CD8-positive, alpha-beta memory T cell (primary cell): ENCODE measurements at places on chromosomes 2 and 18. TPM values are rescaled to one million over a fixed set of nuclear protein-coding genes. Genes with fewer than 3 reads are reported as not detected.

GRCh38 chr18:41681138-41681880 is 273.7 kb upstream of the PIK3C3 start:
- DNase-seq: no peak

- no peak for DNase-seq
Observed at GRCh38 chr2:42361728-42362283, 789 bp upstream of the COX7A2L start.

DNA sequence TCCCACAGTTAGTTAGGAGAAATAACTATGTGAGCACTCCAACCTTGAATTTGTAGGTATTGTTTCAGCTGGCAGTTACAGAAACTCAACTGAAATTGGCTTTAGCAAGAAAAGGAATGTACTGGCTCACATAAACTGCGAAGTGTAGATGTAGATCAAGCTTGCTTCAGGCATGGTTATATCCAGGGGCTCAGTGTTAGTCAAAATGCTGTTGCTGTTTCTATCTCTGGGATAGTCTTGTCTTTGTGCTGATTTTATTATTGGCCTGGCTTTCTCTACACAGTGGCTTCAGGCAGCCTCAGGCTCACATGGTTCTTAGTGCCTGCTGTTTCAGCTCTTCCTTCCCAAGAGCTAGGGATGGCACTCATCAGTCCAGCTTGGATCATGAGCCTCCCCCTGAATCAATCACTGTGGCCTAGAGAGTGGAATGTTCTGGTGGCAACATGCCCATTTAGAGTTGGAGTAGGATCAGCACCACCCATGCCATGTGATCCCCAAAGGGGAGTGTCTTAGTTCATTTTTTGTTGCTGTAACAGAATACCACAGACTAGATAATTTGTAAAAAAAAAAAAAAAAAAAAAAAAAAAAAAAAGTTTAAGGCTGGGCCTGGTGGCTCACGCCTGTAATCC is 69.1 kb upstream of the FOXI3 start:
- no peak for DNase-seq

- DNase-seq: no peak
Observed at GRCh38 chr2:9260464-9260918, 53.9 kb downstream of the ASAP2 start.

- DNase-seq: no peak
Observed at GRCh38 chr2:171318463-171318934, 115.3 kb downstream of the METTL8 start.

DNA sequence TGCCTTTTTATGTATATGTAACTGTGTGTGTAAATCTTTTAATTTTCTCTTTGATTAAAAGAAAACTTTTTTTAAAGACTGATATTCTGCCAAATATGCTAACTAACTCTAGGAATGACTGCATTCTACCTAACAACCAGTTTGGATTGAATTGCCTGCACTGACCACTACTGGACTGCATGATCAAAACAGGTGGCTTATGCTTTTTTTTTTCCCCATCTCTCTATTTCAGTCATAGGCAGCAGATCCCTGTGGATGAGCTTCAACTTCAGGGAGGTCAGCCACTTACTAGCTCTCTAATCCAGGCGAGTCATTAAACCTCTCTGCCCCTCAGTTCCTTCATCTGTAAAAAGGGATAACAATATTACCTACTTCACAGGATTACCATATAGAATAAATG is 138.6 kb upstream of the SERTAD2 start:
- DNase-seq: no peak

DNA sequence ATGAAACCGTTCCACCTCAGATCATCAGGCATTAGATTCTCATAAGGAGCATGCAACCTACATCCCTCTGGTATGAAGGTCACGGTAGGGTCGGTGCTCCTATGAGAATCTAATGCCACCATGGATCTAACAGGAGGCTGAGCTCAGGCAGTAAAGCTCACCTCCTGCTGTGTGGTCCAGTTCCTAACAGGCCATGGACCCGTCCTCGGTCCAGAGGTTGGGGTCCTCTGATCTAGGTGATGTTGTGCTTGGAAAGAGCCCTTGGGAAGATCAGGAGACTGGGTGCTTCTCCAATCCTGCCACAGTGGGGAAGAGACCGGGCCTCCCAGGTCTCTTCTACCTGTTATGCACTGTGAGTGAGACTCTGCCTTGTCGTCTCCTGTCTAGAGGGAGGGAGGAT is 104.6 kb downstream of the ACKR3 start:
- DNase-seq: no peak

DNA sequence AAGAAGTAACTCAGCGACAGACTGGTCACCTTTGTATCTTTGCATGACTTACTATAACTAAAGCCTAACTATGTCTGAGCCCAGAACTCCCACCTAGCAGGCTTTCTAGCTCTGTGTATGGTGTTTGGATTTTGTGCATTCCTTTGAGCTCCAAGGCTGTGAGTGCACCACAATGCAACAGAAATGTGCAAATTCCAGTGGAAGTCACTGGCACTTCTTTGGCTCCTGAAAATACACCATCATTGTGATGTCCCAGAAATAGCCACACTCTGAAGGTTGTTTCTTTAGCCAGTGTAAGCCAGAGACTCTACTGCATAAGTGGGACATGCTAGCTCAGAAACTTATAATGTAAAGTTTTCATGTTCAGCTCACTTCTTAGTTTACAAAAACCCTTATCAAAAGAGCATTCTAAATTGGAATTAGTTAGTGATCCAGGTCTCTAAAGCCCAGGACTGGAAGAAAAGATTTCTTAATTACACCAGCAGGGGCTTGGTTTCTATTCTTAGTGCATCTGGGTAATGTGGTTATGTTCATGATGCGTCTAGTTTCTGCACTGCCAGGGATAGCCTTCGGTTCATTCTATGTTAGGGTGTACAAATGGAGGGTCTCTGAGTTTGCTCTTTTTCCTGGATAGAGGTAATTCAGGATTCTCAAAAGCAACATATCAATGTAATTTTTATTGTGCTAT is 1239.5 kb upstream of the ZEB2 start:
- DNase-seq: no peak

DNA sequence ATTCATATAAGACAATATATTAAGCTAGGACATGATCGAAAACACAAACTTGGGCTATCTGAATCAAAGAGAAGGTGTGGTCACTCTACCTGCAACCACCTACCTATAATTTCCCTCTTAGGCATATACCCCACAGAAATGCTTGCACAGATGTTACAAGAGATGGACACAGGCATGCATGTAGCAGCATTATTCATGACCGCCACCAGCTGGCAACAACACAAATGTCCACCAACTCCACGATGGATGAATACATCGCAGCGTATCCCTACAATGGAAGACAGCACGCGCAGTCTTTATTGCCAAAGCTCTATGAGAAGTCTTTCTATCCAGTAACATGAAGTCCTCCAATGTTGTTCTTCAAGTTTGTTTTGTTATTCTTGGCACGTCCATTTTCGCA is 90.8 kb downstream of the ARL4C start:
- no peak for DNase-seq

DNA sequence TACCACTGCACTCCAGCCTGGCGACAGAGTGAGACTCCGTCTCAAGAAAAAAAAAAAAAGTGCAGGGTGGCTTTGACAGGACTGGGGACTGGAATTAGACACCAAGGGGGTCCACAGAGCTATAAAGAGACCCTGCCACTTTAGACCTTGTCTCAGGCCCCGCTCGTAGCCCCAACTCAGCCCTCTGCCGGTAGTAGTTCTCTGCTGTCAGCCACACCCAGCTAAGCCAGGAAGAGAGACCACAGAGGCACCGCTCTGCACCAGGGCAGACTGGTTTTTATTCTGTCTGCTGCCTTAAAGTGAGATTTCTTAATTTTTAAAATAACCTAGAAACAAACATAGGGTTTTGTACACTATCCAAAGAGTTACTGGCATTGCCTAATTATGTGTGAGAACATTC is 66.0 kb downstream of the STEAP3 start:
- DNase-seq: no peak

- no peak for DNase-seq
Observed at GRCh38 chr18:46789088-46789487, 32.2 kb upstream of the ST8SIA5 start.

GRCh38 chr2:141498561-141498960 is 632.3 kb downstream of the LRP1B start:
- no peak for DNase-seq

DNA sequence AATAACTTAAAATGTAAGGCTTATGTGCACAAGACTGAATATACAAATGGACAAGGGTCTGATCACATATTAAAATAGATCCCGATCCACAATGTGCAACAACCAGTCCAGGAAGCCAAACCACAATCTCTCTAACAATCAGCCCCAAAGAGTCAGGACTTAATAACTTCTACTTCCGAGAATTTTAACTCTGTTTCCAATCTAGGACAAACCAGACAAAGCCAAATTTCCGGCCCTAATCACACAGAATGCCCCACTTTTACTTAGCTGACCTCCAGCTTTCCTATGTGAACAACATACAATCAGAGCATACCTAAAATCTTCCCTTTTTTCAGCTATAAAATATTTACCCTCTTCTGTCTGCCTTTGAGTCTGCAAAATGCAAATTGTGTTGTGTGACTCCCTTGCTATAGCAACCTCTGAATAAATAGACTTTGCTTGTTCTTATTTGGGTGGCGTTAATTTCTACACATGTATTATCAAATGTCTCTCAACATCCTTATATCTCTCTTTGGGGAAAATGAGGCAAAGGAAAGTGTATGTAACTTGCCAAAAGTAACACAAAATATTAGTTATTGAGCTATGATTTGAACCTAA is 381.9 kb upstream of the MC4R start:
- DNase-seq: no peak

GRCh38 chr2:30758191-30758651 is 49.0 kb downstream of the CAPN13 start:
- no peak for DNase-seq

- DNase-seq: no peak
Observed at GRCh38 chr2:48900321-48901014, 144.9 kb upstream of the LHCGR start.

The PKDCC gene
- total RNA-seq: 0.28 TPM

The OTOF gene
- total RNA-seq: 2.6 TPM

The IL1RL1 gene
- total RNA-seq: 0.35 TPM

The ITGB6 gene
- not detected for total RNA-seq

The VIT gene
- not detected for total RNA-seq

The VAPA gene
- 167 TPM for total RNA-seq

The AMER3 gene
- total RNA-seq: not detected

The OR6B3 gene
- not detected for total RNA-seq

The CNRIP1 gene
- 0.11 TPM for total RNA-seq

The MRO gene
- not detected for total RNA-seq

The FAP gene
- not detected for total RNA-seq

The RGPD4 gene
- 0.64 TPM for total RNA-seq

The ANTXR1 gene
- total RNA-seq: 0.27 TPM

The MAP3K20 gene
- 14.1 TPM for total RNA-seq
